Tibial nerve (tissue), 4 donors: ENCODE measurements at places on chromosomes 7 and 10.
A peak's percentile ranks its signal among the peaks of the same experiment; 100 is the strongest.

DNA sequence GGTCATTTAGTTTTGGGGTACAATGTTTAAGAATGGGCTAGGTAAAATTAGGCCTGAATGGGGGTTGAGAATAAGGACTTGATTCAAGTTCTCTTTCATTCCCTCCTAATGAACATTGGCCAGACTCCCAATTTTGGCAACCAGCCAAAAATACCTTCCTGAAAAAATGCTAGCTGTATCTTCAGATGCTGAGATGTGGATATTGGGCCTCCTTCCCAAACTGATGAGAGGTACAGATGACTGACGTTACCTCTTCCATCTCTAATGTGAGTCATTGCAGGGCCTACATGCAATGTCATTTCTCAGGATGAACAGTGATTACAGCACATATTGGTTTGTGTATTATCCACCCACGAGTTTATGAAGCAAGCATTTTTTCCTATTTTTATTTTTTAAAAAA, 151.6 kb downstream of the SND1 start:
- no peak for DNase-seq
- H3K27me3 ChIP-seq = no peaks in the 10 kb centered on the region
- H3K4me1 ChIP-seq = no peaks in the 10 kb centered on the region
- H3K27ac ChIP-seq = no peak overlapping the region
- H3K4me3 ChIP-seq = no peak overlapping the region
- H3K36me3 ChIP-seq = no peaks in the 10 kb centered on the region

DNA sequence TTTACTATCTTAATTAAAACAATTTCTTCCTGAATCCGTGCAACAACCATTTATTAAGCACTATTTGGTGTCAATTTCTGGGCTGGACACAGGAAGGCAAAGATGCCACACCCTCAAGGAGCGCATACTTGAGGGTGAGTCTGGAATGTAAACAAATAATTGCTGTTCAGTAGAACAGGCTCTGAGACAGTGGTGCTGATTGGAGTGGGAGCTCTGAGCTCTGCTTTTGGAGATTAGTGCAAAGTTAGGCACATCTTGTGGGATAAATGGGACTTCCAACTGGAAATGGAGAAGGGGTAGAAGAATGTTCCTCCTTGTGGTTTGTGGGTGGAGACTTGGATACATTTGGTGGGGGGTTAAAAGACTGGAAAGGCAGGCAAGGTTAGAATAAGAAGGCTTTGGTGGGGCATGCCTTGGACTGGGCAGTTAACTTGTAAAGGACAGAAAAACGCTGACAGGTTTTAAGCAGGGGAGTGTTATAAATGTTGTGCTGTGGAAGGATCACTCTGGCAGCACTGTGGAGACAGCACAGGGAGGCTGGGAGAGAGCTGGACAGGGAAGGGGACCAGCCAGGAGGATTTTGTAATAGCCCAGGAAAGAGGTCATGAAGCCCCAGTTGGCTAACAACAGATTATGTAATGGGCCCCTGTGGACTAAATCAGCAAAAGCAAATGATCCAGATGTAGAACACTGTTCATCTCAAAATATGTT, 80.7 kb downstream of the ZNF365 start:
- no peaks in the 10 kb centered on the region for H3K4me1 ChIP-seq
- peak; percentile 19 for DNase-seq

DNA sequence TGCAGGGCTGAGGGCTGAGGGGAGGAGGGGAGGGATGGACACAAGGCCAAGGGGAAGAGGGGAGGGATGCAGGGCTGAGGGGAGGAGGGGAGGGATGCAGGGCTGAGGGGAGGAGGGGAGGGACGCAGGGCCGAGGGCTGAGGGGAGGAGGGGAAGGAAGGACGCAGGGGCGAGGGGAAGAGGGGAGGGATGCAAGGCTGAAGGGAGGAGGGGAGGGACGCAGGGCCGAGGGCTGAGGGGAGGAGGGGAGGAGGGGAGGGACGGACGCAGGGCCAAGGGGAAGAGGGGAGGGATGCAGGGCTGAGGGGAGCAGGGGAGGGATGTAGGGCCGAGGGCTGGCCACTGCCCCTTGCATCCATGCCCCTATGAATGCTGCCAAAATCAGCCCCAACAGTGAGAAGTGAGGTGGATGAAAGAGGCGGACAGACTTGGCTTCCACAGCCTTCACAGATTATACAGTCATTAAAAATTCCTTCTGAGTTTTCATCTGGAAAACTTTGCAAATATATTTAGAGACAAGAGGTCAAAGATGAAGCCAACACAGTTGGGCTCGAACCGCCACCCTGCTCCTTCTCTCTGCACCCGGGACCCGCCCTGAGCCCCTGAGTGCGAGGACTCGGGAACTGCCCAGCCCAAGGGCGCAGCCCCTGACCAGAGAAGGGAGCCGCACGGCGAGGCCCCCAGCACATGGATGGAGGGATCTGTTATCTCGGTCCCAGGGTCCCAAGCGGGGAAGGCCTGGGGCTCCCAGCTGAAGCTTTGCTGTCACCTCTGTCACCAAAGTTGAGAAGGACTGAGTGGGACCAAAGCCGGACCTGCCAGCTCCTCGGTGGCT, 65.8 kb downstream of the DIP2C start:
- H3K36me3 ChIP-seq = no peaks in the 10 kb centered on the region
- peaks cover 3% of the 10 kb centered on the region for H3K4me1 ChIP-seq
- DNase-seq = no peak

GRCh38 chr7:149741629-149742028, 31.8 kb downstream of the ZNF467 start:
- peaks cover 25% of the 10 kb centered on the region for H3K27me3 ChIP-seq
- no peaks in the 10 kb centered on the region for H3K36me3 ChIP-seq
- peaks cover 10% of the 10 kb centered on the region for H3K4me1 ChIP-seq
- peak overlapping the region; percentile 14 for H3K4me3 ChIP-seq

DNA sequence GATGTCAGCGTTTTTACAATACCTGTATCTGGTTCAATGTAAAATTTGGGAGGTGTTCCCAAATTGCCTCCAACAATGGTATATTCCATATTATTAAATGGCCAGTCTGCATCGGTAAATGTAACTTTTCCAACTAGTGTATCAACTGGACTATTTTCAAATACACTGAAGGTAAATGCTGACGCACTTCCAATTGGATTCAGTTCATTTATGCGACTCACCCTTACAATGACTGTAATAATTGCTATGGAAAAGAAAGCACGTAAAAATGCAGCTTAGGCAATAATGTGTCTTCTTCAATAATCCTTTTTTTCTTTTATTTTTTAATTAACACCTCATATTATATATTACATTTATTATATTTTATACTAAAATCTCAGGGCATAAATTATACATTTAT, 209.1 kb downstream of the HGF start:
- H3K4me3 ChIP-seq = no peak overlapping the region
- H3K27ac ChIP-seq = no peak overlapping the region
- no peaks in the 10 kb centered on the region for H3K27me3 ChIP-seq
- no peaks in the 10 kb centered on the region for H3K36me3 ChIP-seq

DNA sequence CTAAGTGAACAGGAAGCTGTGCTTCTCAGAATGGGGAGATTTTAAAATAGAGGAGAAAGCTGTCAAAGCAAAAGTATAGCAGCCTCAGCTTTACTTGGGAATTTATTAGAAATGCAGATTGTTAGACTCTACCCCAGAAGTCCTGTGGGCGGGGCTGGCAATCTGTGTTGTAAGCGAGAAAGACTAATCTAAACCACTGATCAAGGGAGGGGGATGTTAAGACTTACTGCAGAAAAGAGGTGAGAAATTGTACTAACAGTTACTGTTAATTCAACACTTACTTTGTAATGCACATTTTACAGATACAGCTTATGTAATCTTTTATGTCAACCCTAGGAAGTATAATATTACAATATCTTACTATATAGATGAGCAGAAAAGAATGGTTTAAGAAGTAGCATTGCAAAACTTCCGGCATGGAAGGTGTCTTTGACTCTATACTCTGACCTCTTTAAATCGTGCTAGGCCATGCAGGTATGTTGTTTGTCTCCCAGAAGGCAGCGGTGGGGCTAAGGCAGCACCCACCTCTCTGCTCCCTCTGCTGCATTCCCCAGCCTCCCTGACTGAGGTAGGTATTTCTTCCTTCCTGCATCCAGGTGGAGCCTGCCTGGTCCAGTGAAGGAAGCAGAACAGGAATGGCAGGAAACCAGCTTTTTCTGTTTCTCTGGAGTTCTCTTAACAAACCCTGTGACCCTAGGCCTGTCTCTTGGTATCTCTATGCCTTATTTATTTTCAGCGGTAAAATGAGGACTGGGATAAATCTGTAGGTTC, 462.2 kb downstream of the AUTS2 start:
- no peaks in the 10 kb centered on the region for H3K36me3 ChIP-seq
- H3K4me1 ChIP-seq = no peaks in the 10 kb centered on the region
- no peak overlapping the region for H3K4me3 ChIP-seq
- H3K27me3 ChIP-seq = no peaks in the 10 kb centered on the region
- H3K27ac ChIP-seq = no peak overlapping the region

DNA sequence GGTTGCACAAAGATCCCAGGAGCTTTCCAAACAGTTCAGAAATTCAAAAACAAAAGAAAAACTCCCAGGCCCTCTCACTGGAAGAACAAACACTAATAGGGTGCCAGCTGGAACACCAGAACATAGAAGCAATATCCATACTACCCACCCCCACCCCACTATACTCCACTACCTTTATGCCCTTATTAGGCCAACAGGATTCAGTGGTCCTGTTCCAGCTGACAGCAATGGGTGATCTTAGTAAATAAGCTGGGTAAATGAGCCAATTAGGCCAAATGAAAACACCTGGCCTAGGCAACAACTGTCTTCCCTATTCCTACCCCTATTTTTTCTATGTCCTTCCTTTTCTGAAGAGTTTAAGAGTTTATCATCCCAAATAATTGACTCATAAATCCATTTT, 11.7 kb downstream of the NOC3L start:
- peaks cover 59% of the 10 kb centered on the region for H3K36me3 ChIP-seq
- no peak overlapping the region for H3K27ac ChIP-seq
- H3K4me3 ChIP-seq = no peak overlapping the region
- H3K27me3 ChIP-seq = no peaks in the 10 kb centered on the region

DNA sequence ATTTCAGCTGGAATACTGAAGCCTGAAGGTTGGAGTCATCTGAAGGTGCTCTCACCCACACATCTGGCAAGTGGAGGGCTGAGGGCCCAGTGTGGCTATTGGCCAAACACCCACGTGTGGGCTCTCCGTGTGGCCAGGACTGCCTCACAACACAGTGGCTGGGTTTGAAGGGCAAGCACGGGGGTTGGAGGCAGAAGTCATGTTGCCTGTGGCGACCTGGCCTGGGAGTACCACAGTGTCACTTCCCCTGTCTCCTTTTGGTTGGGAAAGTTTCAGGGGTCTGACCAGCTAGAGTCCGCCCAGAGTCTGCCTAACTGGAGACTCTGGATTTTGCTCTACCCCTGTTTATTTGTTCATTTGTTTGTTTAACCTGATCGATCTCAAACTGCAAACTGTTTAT, 169.5 kb downstream of the DNAJB6 start:
- DNase-seq = no peak
- H3K4me3 ChIP-seq = no peak overlapping the region
- no peaks in the 10 kb centered on the region for H3K4me1 ChIP-seq
- H3K27ac ChIP-seq = no peak overlapping the region
- no peaks in the 10 kb centered on the region for H3K27me3 ChIP-seq

- no peaks in the 10 kb centered on the region for H3K4me1 ChIP-seq
- no peak for DNase-seq
- H3K27ac ChIP-seq = no peak overlapping the region
- no peaks in the 10 kb centered on the region for H3K36me3 ChIP-seq
Observed at GRCh38 chr10:128825626-128826025, 641.4 kb upstream of the MGMT start.

GRCh38 chr10:11162828-11163599, 145.3 kb downstream of the CELF2 start:
- DNase-seq = peak; percentile 69
- H3K27ac ChIP-seq = peak overlapping the region; percentile 95
- H3K4me1 ChIP-seq = peaks cover 12% of the 10 kb centered on the region
- H3K27me3 ChIP-seq = no peaks in the 10 kb centered on the region

GRCh38 chr7:70883750-70884439, 248.0 kb upstream of the GALNT17 start:
- H3K27me3 ChIP-seq = no peaks in the 10 kb centered on the region
- no peak for DNase-seq
- no peak overlapping the region for H3K27ac ChIP-seq
- H3K4me1 ChIP-seq = no peaks in the 10 kb centered on the region

DNA sequence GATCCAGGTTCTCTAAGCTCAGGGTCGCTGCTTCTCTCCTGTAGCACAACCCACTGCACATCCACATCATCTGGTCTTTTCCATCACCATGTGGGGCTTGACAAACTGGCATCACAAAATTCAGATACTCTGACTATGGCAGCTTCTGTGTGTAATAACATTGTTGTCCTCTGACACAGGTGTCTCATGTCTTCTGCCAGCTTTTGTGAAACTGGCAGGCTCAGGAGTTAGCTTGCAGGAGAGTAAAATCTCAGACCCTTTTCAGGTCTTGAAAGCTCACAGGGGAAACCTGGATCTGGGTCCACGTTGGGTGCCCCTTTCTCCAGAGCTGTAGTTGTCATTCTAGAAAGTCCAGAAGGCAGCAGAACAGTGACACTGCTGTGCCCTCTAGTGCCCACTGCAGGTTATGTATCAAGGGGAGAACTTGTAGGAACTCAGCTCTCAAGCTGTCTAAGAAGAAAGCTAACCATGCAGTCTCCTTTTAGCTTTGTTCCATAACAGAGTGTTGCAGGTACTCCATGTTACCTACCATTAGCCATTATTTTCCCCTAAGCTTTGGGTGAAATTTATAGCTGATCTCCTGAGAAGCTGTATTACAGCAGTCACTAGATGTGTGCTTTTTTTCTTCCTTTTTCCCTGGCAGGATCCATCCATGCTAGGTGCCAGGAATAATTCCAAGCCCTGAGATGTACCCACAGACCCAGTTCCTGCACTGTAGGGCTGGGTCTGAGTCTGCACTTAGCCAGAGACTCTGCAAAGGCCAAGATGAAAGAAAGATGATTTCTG, 102.7 kb downstream of the ZNF248 start:
- no peak overlapping the region for H3K27ac ChIP-seq
- no peak for DNase-seq
- H3K4me1 ChIP-seq = no peaks in the 10 kb centered on the region

- H3K27ac ChIP-seq = no peak overlapping the region
- H3K4me3 ChIP-seq = no peak overlapping the region
- no peak for DNase-seq
Observed at GRCh38 chr10:71094712-71095390, 117.5 kb upstream of the UNC5B start.
